ENCODE measurements at places on chromosomes 6 and 20. TPM values are rescaled to one million over a fixed set of nuclear protein-coding genes. Genes with fewer than 3 reads are reported as not detected.
A peak's percentile ranks its signal among the peaks of the same experiment; 100 is the strongest.

The TBXT gene
- polyA plus RNA-seq: not detected

The IBTK gene
- polyA plus RNA-seq: 23.8 TPM

The PDYN gene
- polyA plus RNA-seq: not detected

The ZNF311 gene
- 0.10 TPM for polyA plus RNA-seq

The NKX2-2 gene
- polyA plus RNA-seq: not detected

GRCh38 chr6:15132854-15133670 lies 112.8 kb upstream of the JARID2 start:
- DNase-seq: no peak

DNA sequence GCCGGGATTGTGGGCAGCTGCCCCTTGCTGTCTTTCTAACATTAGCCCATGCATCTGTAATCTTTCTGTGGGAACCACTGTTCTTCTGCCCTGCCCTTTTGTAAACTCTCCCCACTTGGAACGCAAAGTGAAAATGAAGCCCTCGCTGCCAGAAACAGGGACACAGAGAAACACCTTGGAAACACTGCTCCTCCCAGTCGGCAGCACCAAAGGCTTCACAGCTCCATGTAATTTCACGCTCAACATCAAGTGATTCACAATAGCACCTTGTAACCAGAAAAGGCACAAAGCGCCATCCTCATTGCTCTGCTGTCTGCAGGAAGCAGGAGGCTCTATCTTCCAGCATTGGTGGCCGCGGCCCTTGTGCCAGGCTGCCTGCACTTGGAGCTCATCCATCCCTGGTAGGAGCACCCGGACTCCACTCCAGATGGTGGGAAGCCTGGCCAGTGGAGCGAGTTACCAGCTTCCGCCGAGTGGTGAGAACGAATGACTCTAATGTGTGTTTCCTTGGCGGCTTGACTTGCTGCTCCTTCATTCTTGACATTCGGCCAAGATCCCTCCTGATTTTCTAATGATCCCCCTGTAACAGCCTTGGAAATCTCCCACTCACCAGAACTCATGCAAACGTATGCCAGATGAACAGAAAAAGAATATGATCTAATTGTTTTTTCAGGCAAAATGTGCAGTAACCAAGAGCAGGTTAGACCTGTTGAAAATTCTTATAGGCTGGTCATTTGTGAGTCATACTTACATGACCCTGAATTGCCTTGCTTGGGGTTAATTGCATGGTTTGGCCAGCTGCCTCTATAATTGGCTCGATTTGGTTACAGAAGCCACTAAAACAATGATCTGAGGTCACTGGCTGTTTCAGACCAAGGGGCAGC lies 169.1 kb upstream of the CDYL start:
- peak; percentile 31 for DNase-seq

GRCh38 chr6:13572951-13573654 lies 1.3 kb upstream of the SIRT5 start:
- DNase-seq: no peak

DNA sequence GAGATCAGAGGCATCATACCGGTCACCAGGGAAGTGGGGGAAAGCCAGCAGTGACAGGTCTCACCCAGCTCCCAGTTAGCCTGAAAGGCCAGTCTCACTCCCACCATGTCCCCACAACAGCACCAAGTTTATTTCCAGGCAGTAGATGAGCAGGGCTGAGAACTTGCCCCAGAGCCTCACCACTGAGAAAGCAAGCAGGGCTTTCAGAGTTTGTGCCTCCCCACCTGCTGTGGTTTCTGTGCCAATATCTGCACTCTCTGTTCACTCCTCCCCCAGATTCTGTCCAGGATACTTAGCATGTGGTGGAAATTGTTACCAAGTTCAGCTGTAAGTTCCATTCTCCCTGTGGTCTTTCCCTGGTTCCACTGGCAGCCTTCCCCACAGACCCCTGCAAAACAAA lies 255.0 kb upstream of the HTR1E start:
- DNase-seq: no peak

DNA sequence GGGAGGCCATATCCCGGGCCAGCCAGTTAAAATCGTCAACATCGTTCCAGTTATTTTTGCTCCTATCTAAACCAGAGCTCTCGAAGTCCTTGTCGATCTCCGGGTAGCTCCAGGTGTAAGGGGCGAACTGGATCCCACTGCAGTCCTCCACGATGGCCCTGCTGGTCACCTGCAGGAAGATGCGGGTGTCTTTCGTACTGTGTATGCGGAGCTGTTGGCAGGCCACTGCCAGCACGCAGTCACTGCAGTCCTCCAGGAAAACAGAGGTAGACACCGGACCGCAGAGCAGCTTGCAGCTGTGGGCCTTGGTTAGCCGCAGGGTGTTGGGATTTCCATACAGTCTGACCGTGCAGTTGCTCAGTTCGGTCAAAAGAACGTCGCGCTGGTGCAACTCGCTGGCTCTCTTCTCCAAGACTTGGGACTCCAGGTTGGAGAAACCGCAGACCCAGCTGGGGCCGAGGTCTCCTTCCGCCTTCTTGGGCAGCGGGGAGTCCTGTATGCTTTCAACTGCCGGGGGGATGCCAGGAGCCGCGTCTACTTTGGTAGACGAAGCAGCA lies 742 bp downstream of the TBCC start:
- DNase-seq: peak; percentile 77

GRCh38 chr6:75673884-75674283 lies 72.2 kb downstream of the SENP6 start:
- DNase-seq: no peak

GRCh38 chr6:47403801-47404200 lies 73.8 kb upstream of the CD2AP start:
- no peak for DNase-seq

GRCh38 chr6:162372106-162372505 lies 355.5 kb downstream of the PRKN start:
- no peak for DNase-seq

DNA sequence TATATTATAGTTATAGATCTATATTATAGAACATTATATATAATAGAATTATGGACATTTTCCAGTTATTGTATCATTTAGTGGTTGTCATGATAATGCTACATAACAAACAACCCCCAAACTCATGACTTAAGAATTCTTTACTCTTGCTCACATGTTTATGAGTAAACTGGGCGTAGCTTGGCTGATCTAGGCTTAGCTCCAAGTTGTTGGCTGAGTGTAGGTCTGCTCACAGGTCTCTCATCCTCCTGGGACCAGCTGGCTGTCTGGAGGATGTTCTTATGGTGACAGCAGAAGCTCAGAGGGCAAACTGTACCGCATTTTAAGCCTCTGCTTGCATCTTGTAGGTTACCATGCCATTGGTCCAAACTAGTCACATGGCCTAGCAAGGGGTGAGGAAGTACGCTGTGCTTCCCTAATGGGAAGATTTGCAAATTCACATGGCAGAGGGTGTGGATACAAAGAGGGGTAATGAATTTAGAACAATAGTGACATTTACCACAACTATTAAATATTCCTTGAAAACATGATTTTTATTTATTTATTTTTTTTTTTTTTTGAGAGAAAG lies 34.2 kb downstream of the ARHGAP40 start:
- DNase-seq: no peak

DNA sequence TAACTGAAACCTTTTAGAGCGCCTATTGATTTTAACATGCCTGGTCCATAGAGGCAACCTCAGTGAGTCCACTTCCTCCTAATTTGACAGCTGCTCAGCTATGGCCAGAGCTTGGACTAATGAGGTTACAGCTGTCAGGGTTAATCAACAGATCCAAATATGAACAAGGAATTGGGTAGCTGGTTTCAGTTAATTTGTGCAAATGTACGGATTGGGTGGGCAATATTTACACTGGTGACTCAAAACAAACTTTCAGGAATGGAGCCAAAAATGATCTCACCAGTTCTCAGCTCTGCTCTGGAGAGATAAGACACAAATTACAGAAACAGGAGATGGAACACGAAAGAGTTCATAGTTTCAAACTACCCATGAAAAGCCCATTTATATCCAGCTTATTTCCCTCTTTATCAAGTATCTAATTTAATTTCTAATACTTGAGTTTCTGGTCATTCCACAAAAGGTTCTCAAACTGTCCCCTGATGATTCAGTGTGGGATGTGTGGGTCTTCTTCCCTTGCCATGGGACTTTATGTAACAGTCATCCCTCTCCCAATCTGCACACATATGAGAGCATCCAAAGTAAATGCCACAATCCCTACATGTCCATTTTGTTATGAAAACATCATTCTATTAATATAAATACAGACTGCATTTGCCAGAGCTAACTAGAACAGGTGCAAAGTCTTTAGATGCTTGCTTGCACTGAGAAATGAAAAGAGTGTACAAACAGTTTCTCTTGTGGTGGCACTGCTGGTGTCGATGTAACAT lies 149.9 kb downstream of the RPS12 start:
- no peak for DNase-seq

GRCh38 chr20:24823989-24824693 lies 124.9 kb upstream of the CST7 start:
- DNase-seq: no peak

Data from psoas muscle (tissue), 8 donors.